Esophagus squamous epithelium (tissue), 5 donors: ENCODE measurements at places on chromosomes 7 and 10.

DNA sequence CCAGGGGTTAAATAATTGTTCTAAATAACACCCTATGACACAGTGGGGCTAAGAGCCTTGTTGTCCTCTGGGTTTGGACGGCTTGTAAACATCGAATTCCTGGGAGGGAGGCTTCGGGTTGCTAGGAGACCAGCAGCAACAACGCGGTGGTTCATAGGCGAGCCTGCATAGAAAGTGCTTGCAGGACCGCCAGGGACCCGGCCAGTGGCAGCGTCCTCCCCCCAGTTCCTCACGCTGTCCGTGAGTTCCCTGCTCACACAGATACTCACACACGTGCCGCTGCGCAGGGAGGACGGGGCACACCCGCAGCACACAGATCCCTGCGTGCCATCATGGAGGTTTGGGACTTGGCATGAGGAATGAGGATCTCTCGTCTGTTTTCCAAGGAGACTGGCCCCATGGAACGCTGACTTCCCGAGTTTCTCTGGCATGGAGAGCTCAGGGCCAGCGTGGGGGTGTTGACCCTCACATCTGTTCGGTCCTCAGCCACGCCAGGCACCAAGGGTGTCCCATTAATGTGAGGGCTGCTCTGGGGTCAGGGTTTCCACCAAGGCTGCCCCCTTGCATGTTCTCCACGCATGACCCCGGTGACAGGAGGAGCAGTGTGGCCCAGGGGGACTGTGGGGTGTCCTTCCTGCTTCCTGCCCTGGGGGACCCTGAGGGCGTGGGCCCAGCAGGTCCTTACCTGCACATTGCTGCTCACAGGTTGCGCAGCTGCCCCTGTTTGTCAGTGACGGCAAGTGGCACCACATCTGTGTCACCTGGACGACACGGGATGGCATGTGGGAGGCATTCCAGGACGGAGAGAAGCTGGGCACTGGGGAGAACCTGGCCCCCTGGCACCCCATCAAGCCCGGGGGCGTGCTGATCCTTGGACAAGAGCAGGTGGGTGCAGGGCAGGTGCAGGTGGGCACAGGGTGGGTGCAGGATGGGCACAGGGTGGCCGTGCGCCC, 9.7 kb downstream of the NPTX2 start:
- no peaks in the 10 kb centered on the region for H3K4me1 ChIP-seq
- no peak overlapping the region for H3K27ac ChIP-seq

DNA sequence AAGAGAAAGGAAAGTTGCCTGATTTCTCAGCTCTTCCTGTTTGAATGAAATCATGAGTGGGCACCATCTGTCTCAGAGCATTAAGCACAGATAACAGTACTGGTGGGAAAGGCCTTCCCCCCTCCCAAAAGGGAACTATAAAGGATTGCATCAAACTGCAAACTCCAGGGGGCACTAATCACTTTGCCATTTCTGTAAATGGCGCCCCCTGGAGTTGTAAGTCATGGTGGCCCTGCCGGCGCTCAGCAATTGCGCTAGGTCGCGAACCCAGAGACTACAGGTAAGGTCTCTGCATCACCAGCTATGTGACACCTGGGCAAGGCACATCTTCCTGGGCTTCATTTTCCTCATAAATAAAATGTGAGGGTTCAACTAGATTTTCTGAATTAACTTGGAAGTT, 11.1 kb downstream of the LRRC4 start:
- no peak for DNase-seq
- no peak overlapping the region for H3K4me3 ChIP-seq
- H3K27ac ChIP-seq = no peak overlapping the region
- peaks cover 75% of the 10 kb centered on the region for H3K4me1 ChIP-seq
- H3K36me3 ChIP-seq = no peaks in the 10 kb centered on the region

GRCh38 chr7:112018305-112019030, 187.7 kb downstream of the DOCK4 start:
- peaks cover 7% of the 10 kb centered on the region for H3K4me1 ChIP-seq
- no peaks in the 10 kb centered on the region for H3K36me3 ChIP-seq
- H3K27ac ChIP-seq = no peak overlapping the region

DNA sequence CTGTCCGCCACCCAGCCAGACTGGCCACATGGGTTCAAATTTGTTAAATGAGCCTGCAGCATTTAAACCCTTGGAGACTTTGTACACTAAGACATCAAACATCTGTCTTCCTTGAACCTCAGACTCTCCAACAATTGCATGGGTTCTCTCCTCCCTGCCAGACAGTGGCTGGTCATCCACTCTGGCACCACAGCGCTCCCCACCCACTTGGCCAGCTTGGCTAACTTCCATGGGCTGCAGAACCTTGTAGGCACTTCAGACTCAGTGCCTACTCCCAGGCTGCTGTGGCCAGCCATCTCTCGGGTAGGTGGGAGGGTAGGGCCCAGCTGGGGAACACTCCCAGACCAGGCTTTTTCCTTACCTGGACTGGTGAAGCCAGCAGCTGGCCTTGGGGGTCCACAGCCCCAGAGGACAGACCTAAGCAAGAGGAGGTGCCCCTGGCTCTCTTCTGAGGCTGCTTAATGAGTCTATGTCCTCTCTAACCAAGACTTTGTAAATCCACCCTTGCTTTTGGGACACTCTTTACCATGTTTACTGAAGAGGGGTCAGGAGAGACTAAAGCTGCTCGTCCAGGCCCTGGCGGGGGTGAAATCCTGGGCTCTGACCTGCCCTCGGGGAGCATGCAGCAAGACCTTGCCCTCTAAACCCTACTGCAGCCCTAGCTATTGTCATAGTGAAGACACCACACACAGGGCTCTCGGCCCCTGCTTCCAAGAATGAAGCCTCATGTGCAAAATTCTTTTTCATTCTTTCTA, 82.7 kb downstream of the ARHGAP22 start:
- H3K36me3 ChIP-seq = no peaks in the 10 kb centered on the region
- H3K27me3 ChIP-seq = no peaks in the 10 kb centered on the region
- DNase-seq = no peak
- H3K27ac ChIP-seq = no peak overlapping the region
- no peak overlapping the region for H3K4me3 ChIP-seq

DNA sequence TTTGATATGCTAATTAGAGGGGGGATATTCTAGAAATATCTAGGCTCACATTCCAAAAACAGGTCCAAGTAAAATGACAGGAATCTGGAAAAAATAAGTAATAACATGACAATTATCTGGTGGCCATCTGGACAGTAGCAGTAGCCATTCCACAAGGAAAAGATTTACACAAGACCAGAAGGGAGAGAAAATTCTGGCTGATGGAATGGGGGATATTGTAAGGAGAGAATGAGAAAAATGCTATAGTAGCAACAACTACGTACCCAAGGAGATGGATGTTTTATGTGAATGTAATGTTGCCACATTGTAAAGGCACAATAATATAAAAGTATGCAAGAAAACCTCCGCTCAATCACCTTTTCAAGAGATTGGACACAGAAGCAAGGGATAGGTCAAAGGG, 5.4 kb downstream of the MYOF start:
- no peaks in the 10 kb centered on the region for H3K36me3 ChIP-seq
- H3K27me3 ChIP-seq = no peaks in the 10 kb centered on the region
- peaks cover 93% of the 10 kb centered on the region for H3K4me1 ChIP-seq

GRCh38 chr10:133405272-133405671, 11.3 kb downstream of the MTG1 start:
- no peaks in the 10 kb centered on the region for H3K27me3 ChIP-seq
- no peak for DNase-seq
- peaks cover 11% of the 10 kb centered on the region for H3K36me3 ChIP-seq
- H3K4me3 ChIP-seq = no peak overlapping the region

DNA sequence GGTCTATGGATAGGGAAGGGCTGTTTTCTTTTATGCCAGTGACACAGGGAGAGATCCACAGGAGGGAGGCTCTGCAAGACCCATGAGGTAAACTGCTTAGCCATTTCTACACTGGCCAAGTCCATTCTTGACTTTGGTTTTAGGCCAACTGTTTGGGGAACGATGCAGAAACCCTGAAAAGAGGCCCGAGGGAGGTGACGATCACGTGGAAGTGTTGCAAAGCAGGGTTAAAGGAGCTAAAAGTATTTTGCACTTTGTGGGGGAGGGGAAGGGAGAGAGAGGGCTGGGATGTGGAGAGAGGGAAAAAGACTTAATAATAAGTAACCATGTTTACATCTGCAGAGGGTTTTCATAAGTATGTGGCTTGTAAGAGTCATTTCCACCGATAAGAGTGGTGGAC, 239.7 kb downstream of the EMX2 start:
- no peak overlapping the region for H3K27ac ChIP-seq
- H3K36me3 ChIP-seq = no peaks in the 10 kb centered on the region
- no peaks in the 10 kb centered on the region for H3K4me1 ChIP-seq
- no peaks in the 10 kb centered on the region for H3K27me3 ChIP-seq
- no peak for DNase-seq

DNA sequence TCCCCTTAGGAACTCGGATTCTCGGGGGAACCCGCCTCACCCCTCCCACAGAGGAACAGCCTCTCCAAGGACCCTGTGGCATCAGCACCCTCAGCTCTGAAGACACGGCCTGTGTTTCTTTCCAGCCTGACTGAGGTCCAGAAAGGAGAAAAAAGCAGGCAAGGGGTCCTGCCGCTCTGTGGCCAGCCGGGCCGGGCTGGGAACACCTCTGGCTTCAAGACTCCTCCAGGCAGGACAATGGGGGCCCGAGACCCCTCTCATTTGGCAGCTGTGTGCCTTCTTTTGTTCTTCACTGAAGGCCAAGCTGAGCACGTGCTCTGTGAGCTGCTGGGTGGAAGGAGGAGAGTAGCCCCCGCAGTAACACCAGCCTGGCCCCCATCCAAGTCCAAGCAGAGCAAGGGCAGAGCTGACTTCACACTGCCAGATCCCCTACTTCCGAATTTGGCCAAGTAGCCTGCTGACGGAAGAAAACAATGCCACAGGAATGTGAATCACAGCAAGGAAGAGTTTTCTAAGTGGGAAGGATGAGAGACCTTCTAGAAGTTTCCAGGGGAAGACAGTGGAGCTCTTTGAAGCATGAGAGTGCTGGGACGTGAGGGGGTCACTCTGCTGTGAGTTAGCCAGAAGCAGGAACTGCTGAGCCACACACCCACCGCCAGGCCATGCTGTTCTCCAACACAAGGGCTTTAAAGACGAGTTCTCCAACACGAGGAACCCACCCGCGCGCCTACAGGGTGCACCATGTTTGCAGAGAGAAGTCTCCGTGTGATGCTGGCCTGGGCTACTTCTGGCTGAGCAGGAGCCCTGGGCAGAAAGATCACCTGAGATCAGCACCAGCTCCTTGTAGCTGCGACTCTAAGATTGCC, 3.1 kb downstream of the CNPY1 start:
- H3K27ac ChIP-seq = no peak overlapping the region
- no peaks in the 10 kb centered on the region for H3K36me3 ChIP-seq
- no peak overlapping the region for H3K4me3 ChIP-seq
- no peak for DNase-seq

DNA sequence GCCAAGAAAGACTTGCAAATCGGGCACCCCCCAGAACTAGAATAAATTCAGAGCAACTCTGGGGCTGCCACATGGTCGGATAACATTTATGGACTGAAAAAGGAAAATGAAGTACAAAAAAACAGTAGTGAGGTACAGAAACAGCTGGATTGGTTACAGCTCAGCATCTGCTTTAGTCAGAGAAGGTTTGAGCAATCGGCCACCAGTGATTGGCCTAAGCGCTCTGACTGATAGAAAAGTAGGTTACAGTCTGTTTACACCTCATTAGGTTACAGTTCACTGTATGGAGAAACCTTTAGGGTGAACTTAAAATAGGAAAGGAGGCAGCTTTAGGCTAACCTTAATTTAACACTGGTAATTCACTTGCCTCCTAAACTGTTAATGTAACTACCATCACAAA, 102.0 kb upstream of the DKK1 start:
- no peak overlapping the region for H3K27ac ChIP-seq
- DNase-seq = no peak
- H3K27me3 ChIP-seq = no peaks in the 10 kb centered on the region
- no peaks in the 10 kb centered on the region for H3K36me3 ChIP-seq

GRCh38 chr10:57367412-57367811, 900.3 kb downstream of the IPMK start:
- no peaks in the 10 kb centered on the region for H3K27me3 ChIP-seq
- H3K36me3 ChIP-seq = no peaks in the 10 kb centered on the region
- H3K4me3 ChIP-seq = no peak overlapping the region
- no peaks in the 10 kb centered on the region for H3K4me1 ChIP-seq
- H3K27ac ChIP-seq = no peak overlapping the region

DNA sequence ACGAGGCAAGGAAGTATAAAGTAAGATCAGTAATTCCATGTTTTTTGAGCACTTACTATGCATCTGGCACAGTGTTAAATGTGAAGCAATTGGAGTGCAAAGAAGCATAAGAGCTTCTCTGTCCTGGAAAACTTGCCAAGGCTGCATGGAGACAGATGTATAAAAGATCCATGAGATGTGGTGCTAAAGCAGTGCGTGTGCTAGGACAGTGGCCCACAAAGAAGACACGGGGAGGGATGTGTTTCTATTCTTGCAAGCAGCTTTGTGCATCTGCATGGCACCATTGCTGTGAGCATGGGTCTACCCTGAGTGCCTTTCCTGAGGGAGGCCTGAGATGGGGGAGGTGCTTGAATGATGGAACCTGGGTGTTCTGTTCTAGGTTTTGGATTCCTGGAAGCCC, 5.1 kb upstream of the CDHR3 start:
- H3K27me3 ChIP-seq = peaks cover 8% of the 10 kb centered on the region
- no peak for DNase-seq
- H3K27ac ChIP-seq = no peak overlapping the region
- H3K4me3 ChIP-seq = no peak overlapping the region
- H3K4me1 ChIP-seq = no peaks in the 10 kb centered on the region

DNA sequence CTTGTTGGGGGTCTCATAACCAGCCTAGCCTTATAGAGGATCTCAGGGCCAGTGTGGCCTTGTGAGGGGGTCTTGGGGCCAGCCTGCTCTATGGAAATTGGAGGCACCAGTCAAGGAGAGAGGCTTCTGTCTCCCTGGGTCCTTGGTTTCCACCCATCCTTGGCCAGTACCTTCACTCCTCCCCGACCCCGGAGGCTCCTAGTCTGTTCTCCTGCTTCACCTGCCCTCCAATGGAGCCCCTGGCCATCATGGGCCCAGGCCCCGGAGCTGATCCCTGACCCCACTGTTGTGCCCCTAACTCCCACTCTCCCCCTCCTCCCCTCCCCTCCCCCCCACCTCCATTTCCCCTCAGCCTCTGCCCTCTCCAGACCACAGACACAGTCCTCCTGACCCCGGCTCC, 29.7 kb downstream of the RASGEF1A start:
- H3K4me3 ChIP-seq = no peak overlapping the region
- H3K27me3 ChIP-seq = no peaks in the 10 kb centered on the region
- no peaks in the 10 kb centered on the region for H3K36me3 ChIP-seq
- no peak for DNase-seq
- no peaks in the 10 kb centered on the region for H3K4me1 ChIP-seq
- H3K27ac ChIP-seq = no peak overlapping the region

GRCh38 chr10:60777696-60778213, 523 bp upstream of the CDK1 start:
- H3K27me3 ChIP-seq = no peaks in the 10 kb centered on the region
- peak overlapping the region; percentile 82 for H3K4me3 ChIP-seq
- no peak for DNase-seq
- H3K27ac ChIP-seq = peak overlapping the region; percentile 78
- no peaks in the 10 kb centered on the region for H3K36me3 ChIP-seq
- peaks cover 4% of the 10 kb centered on the region for H3K4me1 ChIP-seq

GRCh38 chr10:114626841-114627240, 31.2 kb downstream of the ABLIM1 start:
- H3K27me3 ChIP-seq = no peaks in the 10 kb centered on the region
- no peaks in the 10 kb centered on the region for H3K36me3 ChIP-seq
- no peak overlapping the region for H3K4me3 ChIP-seq
- H3K27ac ChIP-seq = peak overlapping the region; percentile 42
